ENCODE measurements at places on chromosomes 6 and 20. TPM values are rescaled to one million over a fixed set of nuclear protein-coding genes. Genes with fewer than 3 reads are reported as not detected.

- no peak for DNase-seq
- H3K36me3 ChIP-seq = peaks cover 1% of the 10 kb centered on the region
- no peak overlapping the region for H3K27ac ChIP-seq
- peaks cover 78% of the 10 kb centered on the region for H3K27me3 ChIP-seq
These were observed 636 bp downstream of the RCAN2 start for GRCh38 chr6:46490425-46491200.

DNA sequence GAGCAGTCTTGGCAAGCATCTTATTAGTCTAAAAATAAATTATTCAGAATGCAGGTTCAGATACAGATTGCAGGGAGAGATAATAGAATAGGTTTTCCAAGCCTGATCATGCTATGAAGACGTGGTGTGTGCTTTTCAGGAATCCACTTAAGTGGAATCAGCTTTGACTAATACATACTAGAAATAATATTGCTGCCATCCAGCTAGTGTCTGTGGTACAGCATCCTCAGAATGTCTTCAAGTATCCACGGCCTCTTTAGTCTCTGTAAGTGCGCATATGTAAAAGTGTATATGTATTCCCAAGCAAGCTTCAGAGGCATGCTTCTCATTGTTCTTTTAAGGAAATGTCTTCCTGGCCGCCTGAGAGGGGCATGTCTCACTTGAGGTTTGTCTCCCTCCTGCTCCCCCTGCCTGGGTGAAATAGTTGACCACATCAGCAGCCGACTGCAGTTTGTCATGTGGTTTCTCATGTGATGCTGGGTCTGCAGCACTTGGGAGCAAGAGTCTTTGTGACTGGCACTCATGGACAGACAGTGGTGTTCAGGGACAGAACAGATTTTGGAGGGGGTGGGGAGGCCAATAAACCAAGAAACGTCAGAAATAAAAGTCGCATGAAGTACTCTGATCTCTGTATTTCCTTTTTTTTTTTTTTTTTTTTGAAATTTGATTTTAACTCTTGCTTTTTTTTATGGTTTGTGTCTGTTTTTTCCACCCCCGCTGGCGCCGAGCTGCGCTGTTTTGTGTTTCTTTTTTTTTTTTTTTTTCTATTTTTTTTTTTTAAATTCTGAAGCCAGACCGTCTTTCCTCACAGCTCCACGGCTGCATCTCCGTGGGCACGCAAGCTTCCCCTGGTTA lies 150.8 kb downstream of the PRL start:
- H3K27ac ChIP-seq = no peak overlapping the region
- H3K36me3 ChIP-seq = no peaks in the 10 kb centered on the region
- H3K27me3 ChIP-seq = peaks cover 37% of the 10 kb centered on the region
- H3K4me1 ChIP-seq = peaks cover 5% of the 10 kb centered on the region
- peak overlapping the region; percentile 13 for H3K4me3 ChIP-seq
- no peak for DNase-seq

GRCh38 chr6:5653801-5654200 lies 352.9 kb downstream of the NRN1 start:
- DNase-seq = no peak
- no peaks in the 10 kb centered on the region for H3K4me1 ChIP-seq
- H3K4me3 ChIP-seq = no peak overlapping the region
- peaks cover 8% of the 10 kb centered on the region for H3K36me3 ChIP-seq

DNA sequence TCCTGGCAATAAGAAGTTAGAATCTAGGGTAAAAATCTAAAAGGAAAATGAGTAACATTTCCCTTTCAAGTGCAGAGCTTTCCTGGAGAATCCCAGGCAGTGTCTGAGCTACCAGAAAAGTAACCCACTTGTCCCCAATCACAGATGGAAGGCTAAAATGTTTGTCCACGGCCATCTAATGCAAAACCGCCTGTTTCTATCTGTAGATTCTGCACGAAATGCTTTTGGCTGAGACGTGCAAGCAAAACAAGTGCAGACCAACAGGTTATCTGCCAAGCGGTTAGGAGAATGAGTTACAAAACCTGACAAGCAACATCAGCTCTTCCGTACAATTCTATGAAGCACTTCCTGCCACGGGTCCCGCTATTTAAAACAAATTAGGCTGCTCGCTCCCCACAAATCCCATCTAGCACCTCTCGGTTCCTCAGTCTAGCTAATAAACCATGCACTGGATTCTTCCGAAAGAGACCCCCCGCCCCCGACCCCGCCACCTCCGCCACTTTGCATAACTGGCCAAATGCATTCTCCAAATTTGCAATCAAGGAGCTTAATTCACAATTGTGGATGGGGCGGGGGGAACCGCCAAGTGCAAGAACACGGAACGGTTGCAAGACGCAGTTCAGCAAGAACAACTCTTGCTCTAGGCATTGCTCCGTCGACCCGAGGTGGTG lies 1.4 kb downstream of the ELOVL5 start:
- DNase-seq = peak; percentile 66
- H3K4me1 ChIP-seq = peaks cover 56% of the 10 kb centered on the region
- H3K36me3 ChIP-seq = peaks cover 23% of the 10 kb centered on the region

- no peak overlapping the region for H3K27ac ChIP-seq
- no peak overlapping the region for H3K4me3 ChIP-seq
- no peaks in the 10 kb centered on the region for H3K27me3 ChIP-seq
- H3K36me3 ChIP-seq = peaks cover 37% of the 10 kb centered on the region
- no peak for DNase-seq
These were observed 105.6 kb upstream of the CLDN20 start for GRCh38 chr6:155158030-155158843.

DNA sequence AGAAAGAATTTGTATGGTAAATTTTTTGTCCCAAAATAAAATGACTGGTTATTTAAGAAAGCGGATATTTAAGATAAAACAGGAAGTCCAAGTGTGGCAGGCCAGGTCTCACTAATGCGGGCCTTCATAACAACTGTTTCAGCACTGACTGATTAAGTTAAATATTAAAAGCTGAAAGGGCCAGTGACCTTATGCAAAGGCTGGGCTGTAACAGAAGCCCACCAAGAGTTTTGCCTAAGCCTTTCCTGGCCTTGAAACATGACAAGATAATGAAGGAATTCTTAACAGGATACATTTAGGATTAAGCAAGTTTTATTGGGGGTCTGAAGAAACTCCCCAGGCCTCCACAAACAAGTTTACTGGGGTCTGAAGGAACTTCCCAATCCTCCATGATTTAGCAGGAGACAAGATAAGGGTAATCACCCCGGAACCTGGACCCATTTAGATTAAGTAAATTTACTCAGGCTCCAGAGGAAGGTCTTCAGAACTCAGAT lies 36.3 kb downstream of the ZNF133 start:
- no peak overlapping the region for H3K27ac ChIP-seq
- no peaks in the 10 kb centered on the region for H3K4me1 ChIP-seq
- H3K27me3 ChIP-seq = no peaks in the 10 kb centered on the region
- no peak for DNase-seq
- H3K36me3 ChIP-seq = peaks cover 1% of the 10 kb centered on the region
- H3K4me3 ChIP-seq = no peak overlapping the region

DNA sequence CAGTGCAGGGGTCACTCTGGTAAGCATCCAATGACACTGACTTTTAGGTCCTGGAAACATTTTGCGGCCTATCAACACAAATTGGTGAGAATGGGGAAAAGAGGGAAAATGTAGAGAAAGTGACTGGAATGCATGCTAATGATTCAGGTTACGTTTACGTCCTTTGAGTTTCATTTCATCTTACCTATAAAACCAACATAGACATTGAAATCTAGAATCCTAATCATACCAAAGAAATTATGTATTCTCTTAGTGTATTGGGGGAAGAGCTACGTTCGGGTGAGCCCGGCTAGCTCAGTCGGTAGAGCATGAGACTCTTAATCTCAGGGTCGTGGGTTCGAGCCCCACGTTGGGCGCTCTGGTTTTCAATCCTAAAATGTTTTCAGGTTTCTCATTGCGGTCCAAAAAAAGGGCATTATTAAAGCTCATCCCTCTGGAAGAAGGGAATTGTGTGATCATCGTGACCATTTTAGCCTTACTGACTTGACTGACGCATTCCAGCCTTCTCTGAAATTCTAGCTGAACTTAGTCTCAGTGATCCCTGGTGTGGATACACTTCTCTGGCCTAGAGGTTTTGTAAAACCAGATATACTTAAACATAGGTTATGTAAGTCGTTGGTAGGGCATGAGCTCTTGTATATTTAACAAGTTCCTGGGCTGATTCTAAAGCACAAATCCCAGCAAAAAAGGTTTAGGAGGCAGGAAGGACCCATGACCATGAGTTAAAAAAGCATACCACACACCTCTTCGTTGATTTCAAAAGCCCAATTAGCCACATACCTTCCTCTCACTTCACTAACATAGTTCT lies 18.3 kb downstream of the HMGN4 start:
- peak; percentile 63 for DNase-seq
- no peak overlapping the region for H3K4me3 ChIP-seq
- H3K27me3 ChIP-seq = no peaks in the 10 kb centered on the region
- peaks cover 15% of the 10 kb centered on the region for H3K4me1 ChIP-seq
- no peaks in the 10 kb centered on the region for H3K36me3 ChIP-seq
- H3K27ac ChIP-seq = peak overlapping the region; percentile 15

- H3K36me3 ChIP-seq = no peaks in the 10 kb centered on the region
- H3K27me3 ChIP-seq = no peaks in the 10 kb centered on the region
- H3K4me1 ChIP-seq = no peaks in the 10 kb centered on the region
- DNase-seq = no peak
- no peak overlapping the region for H3K27ac ChIP-seq
- H3K4me3 ChIP-seq = no peak overlapping the region
These were observed 445.9 kb downstream of the PHF3 start for GRCh38 chr6:64081453-64081852.

GRCh38 chr6:12968839-12969558 lies 252.4 kb downstream of the PHACTR1 start:
- no peak for DNase-seq
- peaks cover 29% of the 10 kb centered on the region for H3K27me3 ChIP-seq
- H3K4me3 ChIP-seq = no peak overlapping the region

DNA sequence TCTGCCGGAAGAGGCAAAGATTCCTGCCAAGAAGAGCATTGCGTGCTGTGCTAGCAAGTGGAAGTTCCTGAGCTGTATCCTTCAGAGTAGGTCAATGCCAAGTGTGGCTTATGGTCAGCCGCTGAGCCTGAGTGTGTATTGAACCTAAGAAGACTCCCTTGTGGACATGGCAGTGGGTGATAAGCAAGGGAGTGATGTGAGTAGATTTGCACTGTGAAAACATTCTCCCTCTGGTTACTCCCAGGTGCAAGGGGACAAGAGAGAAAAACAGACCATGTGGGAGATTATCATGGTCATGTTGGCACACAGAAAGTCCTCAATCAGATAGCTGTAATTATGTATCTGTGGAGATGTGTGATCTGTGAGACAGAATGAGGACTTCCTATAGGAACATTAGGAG lies 6.1 kb upstream of the TMEM74B start:
- no peak overlapping the region for H3K27ac ChIP-seq
- no peak for DNase-seq
- no peaks in the 10 kb centered on the region for H3K36me3 ChIP-seq

- DNase-seq = no peak
- peaks cover 16% of the 10 kb centered on the region for H3K36me3 ChIP-seq
- peaks cover 5% of the 10 kb centered on the region for H3K4me1 ChIP-seq
- no peak overlapping the region for H3K4me3 ChIP-seq
- no peaks in the 10 kb centered on the region for H3K27me3 ChIP-seq
These were observed 42.9 kb downstream of the UQCC1 start for GRCh38 chr20:35368666-35369423.

DNA sequence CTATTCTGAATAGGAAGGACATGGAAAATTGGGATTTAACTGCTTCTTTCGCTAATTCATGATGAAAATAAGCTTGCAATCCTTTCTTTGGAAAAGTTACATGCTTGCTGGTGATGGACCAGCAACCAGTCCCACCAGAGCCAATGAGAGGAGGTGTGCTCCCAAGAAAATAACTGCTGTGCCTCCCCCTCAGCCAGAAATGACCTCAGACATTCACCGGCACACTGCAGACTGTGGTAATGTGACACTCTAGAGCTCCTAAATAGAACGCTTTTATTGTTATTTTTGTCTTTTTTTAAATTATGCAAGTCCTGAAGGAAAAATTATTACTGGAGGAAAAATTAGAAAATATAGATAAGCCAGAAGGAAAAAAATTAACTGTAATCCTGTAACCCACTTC lies 2.6 kb downstream of the PYGB start:
- peaks cover 37% of the 10 kb centered on the region for H3K4me1 ChIP-seq
- no peak overlapping the region for H3K4me3 ChIP-seq
- H3K27ac ChIP-seq = no peak overlapping the region
- H3K36me3 ChIP-seq = no peaks in the 10 kb centered on the region

- peaks cover 21% of the 10 kb centered on the region for H3K27me3 ChIP-seq
- no peaks in the 10 kb centered on the region for H3K36me3 ChIP-seq
- H3K4me3 ChIP-seq = no peak overlapping the region
- peak; percentile 43 for DNase-seq
- H3K4me1 ChIP-seq = no peaks in the 10 kb centered on the region
- H3K27ac ChIP-seq = no peak overlapping the region
These were observed 291.8 kb downstream of the BMP7 start for GRCh38 chr20:56974499-56975250.

GRCh38 chr6:153849072-153849779 lies 189.8 kb upstream of the OPRM1 start:
- H3K36me3 ChIP-seq = no peaks in the 10 kb centered on the region
- H3K4me3 ChIP-seq = no peak overlapping the region
- H3K27me3 ChIP-seq = no peaks in the 10 kb centered on the region
- DNase-seq = no peak
- no peaks in the 10 kb centered on the region for H3K4me1 ChIP-seq

DNA sequence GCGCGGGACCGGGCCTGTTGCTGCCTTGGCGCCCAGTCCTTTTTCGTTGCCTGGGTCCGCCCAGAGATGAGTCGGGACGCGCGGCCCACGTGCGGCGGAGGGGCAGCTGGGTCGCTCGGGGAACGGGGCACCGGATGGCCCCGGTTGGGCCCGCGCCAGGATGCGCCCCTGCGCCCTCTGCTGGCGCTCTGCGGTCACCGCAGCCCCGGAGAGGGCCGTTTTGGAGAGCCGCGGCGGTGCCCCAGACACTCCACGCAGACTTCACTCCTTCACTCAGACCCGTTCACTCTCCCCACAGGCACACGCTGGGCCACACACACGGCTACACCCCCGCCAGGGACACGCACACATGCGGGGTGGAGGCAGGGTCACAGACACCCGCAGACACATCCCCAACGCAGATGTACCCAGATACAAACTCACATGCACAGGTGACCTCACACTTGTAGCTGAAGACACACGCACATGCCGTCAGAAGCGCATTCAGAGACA lies 38.8 kb downstream of the SRC start:
- DNase-seq = peak; percentile 77
- peak overlapping the region; percentile 59 for H3K4me3 ChIP-seq
- peaks cover 4% of the 10 kb centered on the region for H3K4me1 ChIP-seq
- H3K27me3 ChIP-seq = peaks cover 5% of the 10 kb centered on the region
- H3K36me3 ChIP-seq = no peaks in the 10 kb centered on the region
- H3K27ac ChIP-seq = peak overlapping the region; percentile 17

DNA sequence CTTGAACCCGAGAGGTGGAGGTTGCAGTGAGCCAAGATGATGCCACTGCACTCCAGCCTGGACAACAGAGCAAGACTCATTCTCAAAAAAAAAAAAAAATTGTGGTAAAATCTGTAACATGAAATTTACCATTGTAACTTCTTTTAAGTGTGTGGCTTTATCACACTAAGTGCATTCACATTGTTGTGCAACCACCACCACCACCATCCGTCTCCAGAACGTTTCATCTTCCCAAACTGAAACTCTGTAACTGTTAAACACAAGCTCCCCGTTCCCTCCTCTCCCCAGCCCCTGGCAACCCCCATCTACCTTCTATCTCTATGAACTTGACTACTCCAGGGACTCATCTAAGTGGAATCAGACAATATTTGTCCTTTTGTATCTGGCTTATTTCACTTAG lies 29.7 kb downstream of the PDRG1 start:
- peaks cover 23% of the 10 kb centered on the region for H3K27me3 ChIP-seq
- H3K27ac ChIP-seq = no peak overlapping the region
- no peaks in the 10 kb centered on the region for H3K4me1 ChIP-seq
- no peak for DNase-seq

The TXLNB gene
- 0.38 TPM for total RNA-seq

The TMEM170B gene
- total RNA-seq = 0.70 TPM

The LY6G5C gene
- total RNA-seq = 3.8 TPM

The EMILIN3 gene
- not detected for total RNA-seq
